Stimulated activated CD4-positive, alpha-beta T cell treated with anti-CD3 and anti-CD28 coated beads, Interleukin-15, amount 100 ng/mL, for 24 hours (primary cell): ENCODE measurements at places on chromosomes 12 and 14.

GRCh38 chr12:93587611-93588010, 15.1 kb downstream of the SOCS2 start:
- DNase-seq, result no peak

GRCh38 chr12:119005913-119006312, 24.6 kb downstream of the SRRM4 start:
- no peak for DNase-seq

- DNase-seq, result peak; percentile 67
Measured at GRCh38 chr12:47207340-47207717, 127.6 kb upstream of the AMIGO2 start.

DNA sequence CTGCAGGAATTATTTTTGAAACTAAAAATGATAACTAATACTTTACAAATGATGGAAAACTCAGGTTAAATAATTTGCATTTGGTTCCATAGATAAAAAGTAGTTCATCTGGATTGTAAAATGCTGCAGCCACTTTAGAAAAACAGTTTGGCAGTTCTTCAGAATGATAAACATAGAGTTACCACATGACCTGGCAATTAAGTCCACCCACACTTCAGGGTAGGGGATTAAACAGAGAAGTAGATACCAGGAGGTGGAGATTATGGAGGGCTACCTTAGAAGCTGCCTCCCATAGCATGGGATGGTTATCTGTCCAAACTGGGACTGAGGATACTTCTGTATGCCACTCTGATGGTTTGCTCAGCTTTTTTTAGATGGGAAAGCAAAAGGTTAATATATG, 22.2 kb downstream of the ARF6 start:
- DNase-seq, result no peak

- peak; percentile 75 for DNase-seq
Measured at GRCh38 chr12:47949441-47950341, 13.7 kb upstream of the TMEM106C start.

DNA sequence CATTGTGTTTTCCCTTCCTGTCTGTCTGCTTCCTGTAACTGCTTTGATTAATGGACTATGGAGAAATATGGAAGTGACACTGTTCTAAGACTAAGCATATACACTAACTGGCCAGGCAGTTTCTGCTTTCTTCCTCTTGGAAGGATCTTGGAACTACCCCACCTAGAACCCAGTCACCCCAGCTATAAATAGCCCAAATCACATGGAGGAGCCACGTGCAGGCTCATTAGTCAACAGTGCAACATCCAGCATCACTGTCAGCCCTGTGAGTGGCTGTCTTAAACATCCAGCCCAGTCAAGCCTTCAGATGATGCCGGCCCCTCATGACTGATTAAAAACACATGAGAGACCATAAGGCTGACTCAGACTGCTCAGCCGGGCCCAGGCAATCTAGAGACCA, 39.2 kb downstream of the BCAT1 start:
- DNase-seq, result no peak

GRCh38 chr14:61562321-61563161, 132.8 kb upstream of the HIF1A start:
- peak; percentile 59 for DNase-seq

DNA sequence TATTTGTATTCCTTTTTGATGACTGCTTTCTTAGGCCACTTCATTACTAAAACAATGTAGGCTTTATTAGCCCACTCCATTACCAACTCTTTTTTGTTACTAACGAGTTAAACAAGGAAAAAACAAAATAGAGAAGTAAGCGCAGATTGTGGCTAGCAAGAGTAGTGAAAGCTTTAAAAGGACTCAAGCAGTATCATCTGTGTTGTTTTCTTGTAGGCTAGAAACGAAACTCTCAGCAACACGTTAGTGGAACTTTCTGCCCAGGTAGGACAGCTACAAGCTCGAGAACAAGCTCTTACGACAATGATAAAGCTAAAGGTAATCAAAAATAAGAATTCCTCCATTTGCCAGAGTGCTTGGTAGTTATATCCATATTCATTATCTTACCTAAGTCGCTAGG, 11.1 kb downstream of the CCDC62 start:
- DNase-seq, result no peak

DNA sequence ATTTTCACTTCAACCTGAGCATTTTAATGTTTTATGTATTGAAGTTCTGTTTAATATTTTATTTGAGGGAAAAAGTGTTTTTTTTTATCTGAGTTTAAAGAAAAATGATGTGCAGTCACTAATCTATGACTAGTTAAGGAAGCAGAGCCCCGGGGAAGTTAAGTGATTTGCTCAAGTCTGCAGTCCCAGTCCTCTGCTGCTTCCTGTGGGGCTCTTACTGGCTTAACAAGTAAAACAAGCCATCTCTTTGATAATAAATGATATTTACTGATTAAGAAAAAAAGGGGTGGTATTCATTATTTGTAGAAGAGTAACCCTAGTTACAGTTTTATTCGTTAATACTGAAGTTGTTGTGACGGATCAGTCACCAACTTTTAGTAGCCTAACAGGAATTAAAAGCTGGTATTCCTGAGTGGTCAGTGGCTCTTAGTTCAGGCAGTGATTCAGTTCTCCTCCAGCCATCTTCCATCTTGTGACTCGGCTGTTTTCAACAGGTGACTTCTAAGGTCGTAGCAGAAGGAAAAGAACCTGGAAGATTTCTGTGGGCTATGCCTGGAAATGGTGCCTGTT, 21.7 kb downstream of the BICDL1 start:
- DNase-seq, result peak; percentile 31

- no peak for DNase-seq
Measured at GRCh38 chr14:64709126-64709525, 4.9 kb downstream of the PLEKHG3 start.

DNA sequence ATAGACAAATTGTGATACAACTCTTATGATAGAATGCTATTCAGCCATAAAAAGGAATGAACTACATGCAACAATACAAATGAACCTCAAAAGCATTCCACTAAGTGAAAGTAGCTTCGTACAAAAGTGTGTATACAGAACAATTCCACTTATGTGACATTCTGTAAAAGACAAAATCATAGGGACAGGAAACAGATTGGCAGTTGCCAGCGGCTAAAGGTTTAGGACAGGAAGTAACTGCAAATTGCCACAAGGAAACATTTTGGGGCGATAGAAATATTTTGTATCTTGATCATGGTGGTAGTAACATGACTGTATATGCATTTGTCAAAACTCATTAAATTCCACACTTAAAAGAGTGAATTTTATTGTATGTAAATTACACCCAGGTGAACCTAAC, 113.4 kb downstream of the CAPZA3 start:
- DNase-seq, result no peak

- peak; percentile 69 for DNase-seq
Measured at GRCh38 chr12:96434107-96434506, 33.9 kb upstream of the CDK17 start.

- no peak for DNase-seq
Measured at GRCh38 chr14:102057480-102058114, 29.2 kb downstream of the HSP90AA1 start.

GRCh38 chr12:108253540-108253939, 85.6 kb downstream of the CMKLR1 start:
- DNase-seq, result no peak

- DNase-seq, result no peak
Measured at GRCh38 chr12:111424189-111424792, 18.6 kb downstream of the SH2B3 start.

- DNase-seq, result no peak
Measured at GRCh38 chr12:48030173-48030650, 25.9 kb upstream of the COL2A1 start.

GRCh38 chr12:12660201-12660600, 35.8 kb downstream of the GPR19 start:
- no peak for DNase-seq

GRCh38 chr12:43835264-43835655, 621 bp upstream of the TMEM117 start:
- no peak for DNase-seq

DNA sequence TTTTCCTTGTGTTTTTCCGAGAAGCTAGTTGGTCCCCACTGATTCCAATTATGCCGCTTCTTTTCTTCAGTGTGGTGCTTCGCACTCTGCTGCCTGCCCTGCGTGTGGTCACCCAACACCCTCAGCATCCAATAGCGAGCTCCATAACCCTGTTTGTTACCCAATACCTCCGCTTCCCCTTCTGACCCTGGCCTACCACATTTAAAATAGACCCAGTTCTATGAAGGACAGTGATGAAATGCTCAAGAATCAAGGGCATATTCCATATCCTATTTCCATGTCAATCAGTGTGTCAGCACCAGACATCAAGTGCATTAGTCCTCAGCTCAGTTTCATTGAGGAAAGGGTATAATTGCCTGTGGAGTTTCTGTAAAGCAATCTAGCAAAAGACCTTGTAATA, 9.5 kb downstream of the NDRG2 start:
- DNase-seq, result no peak

- DNase-seq, result peak; percentile 72
Measured at GRCh38 chr14:90060312-90060964, 1.4 kb upstream of the KCNK13 start.

- peak; percentile 94 for DNase-seq
Measured at GRCh38 chr12:82686168-82687020, at the start of gene TMTC2. TMTC2 (plus strand) TSS chr12:82686906.

DNA sequence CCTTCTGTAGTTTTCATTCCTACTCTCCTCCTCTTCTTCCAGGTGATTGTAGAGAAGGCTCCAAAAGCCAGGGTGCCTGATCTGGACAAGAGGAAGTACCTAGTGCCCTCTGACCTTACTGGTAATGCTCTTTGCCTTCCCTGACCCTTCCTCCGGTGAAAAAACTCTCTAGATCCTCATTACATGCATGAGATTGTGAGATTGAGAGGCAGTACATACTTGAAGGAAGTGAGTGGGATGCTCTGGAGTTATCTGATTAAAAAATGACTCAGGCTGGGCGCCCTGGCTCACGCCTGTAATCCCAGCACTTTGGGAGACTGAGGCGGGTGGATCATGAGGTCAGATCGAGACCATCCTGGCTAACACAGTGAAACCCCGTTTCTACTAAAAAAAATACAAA, 5.3 kb downstream of the GABARAPL1 start:
- no peak for DNase-seq

DNA sequence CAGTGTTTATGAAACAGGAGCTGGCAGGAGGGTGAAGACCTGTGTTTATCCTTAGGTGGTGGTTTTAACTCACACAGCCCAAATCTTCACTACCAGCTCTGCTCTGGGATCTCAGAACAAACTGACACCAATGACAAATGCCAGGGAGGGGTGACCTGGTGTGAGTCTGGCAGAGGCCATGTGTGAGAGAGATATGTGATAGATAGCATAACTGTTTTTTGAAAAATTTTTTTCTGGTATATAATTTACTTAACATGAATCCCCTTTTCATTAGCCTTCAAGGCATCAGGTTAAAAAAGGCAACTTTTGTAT, 51.5 kb downstream of the SLC38A4 start:
- DNase-seq, result no peak

- no peak for DNase-seq
Measured at GRCh38 chr12:14373217-14373616, 7.7 kb downstream of the ATF7IP start.

GRCh38 chr12:55842681-55843429, at the start of gene MMP19:
MMP19 (minus strand) TSS chr12:55842936; CDS start chr12:55842830, 106 bp downstream.
- DNase-seq, result no peak

- DNase-seq, result peak; percentile 23
Measured at GRCh38 chr14:39474416-39474911, 42.2 kb upstream of the FBXO33 start.
